GF-D8 (cell line): ENCODE measurements at places on chromosomes 3 and 15.
A peak's percentile ranks its signal among the peaks of the same experiment; 100 is the strongest.

GRCh38 chr15:40028193-40028592, 10.8 kb downstream of the SRP14 start:
- DNase-seq: no peak

DNA sequence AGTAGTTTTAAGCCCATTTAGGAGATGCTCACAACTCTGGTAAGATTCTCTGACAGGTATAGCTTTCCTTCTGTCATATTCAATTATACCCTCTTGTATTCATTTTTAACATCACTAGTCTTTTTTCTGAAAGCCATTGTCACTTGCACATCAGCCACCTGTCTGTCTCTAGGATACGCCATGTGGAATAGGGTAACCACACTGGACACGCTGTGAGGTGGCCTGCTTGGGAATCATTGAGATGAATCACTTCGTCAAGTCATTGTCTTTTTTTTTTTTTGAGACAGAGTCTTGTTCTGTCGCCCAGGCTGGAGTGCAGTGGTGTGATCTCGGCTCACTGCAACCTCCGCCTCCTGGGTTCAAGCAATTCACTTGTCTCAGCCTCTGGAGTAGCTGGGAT, 7.4 kb downstream of the TM6SF1 start:
- no peak for DNase-seq

DNA sequence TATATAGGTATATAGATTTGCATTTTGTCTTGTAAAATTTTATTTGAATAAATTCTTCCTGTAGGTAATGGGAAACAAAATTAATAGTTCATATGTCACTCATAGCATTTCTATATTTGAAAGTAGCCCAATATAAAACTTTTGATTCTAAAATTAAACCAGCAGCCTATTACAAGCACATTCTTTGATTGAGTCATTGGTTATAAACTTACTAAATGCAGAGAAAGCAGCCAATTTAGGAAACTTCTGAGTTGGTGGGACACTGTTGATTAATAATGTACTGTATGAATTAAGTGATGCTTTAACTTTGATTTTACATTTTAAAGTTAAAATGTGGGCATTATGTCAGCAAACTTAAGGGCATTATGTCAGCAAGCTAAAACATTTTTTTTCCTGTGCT, 34.5 kb downstream of the NR1D2 start:
- DNase-seq: no peak

DNA sequence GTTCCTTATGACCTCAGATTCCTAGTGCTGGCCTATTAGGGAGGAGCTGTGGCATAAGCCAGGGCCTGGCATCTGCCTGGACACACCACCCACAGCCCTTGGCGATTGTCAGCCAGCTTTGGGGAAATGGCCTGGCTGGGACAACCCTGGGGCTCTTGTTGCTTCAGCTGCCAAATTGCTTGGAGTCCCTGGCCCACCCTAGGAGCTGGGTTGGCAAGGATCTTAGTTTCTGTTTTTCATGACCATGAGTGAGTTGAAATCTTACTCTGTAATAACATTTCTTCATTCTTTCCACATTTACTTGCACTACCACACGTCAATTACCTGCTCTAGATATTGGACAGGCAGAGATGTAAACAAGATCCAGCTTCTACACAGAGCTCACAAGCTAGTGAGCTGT, 1.9 kb upstream of the MYZAP start:
- no peak for DNase-seq

GRCh38 chr3:53044711-53045517, 959 bp downstream of the SFMBT1 start:
- peak; percentile 26 for DNase-seq

GRCh38 chr3:122936986-122937385, 90.6 kb downstream of the SEMA5B start:
- DNase-seq: no peak

GRCh38 chr3:97815149-97815917, 6.5 kb upstream of the CRYBG3 start:
- DNase-seq: no peak

- DNase-seq: no peak
These were observed 212.2 kb downstream of the LPP start for GRCh38 chr3:188365988-188366698.

DNA sequence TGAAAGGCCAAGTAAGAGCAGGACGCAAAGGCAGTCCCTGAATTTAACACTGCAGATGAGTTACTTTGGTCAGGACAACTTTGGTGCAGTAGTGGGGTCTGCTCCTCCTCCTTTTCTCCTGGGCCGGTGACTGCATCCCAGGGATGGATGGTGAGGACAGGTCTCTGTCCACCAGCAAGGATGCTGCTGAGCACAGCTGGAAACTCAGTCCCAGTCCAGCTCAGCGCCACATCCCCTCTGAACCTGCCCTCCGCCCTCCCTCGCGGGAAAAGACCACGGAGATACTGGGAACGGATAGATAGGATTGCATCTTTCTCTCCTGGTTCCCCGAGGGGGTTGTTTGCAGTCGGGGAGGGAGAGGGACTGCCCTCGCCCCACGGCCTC, 13.8 kb downstream of the GRAMD2A start:
- no peak for DNase-seq

DNA sequence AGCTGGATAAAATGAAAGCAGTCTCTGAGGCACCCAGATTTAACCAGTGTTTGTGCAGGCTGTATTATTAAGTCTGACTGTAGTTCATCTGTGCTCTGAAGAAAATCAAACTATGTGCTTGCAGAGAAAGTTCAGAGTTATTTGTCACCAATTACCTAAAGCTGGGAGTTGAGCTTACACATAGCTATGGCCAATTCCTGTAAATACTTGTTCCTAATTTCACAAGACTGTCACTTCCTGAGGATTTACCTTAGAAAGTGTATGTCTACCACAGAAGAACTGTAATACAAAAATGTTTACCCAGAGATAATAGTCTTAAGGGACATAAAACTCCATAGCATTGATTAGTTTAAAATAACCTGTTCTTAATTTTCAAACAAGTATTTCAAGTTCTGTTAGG, 628.4 kb upstream of the TGFBR2 start:
- no peak for DNase-seq

DNA sequence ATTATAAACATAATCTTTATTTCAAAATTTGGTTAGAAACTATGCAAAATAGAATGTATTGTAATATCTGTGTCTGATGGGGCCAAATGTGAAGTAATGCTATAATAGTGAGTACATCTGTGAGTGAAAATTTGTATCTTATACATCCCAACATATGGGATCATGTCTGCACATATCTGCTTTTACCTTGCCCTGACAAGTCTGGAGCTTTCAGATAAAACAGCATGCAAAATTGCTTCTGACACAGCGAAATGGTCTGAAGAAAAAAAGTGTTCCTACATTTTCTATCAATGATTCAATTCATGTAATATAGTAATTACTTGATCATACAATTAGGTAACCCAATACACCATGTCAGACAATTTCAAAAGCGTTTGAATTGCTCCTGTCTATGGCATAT, 58.1 kb upstream of the P3H2 start:
- DNase-seq: no peak

GRCh38 chr3:42807929-42808328, 1.3 kb upstream of the ACKR2 start:
- DNase-seq: no peak

DNA sequence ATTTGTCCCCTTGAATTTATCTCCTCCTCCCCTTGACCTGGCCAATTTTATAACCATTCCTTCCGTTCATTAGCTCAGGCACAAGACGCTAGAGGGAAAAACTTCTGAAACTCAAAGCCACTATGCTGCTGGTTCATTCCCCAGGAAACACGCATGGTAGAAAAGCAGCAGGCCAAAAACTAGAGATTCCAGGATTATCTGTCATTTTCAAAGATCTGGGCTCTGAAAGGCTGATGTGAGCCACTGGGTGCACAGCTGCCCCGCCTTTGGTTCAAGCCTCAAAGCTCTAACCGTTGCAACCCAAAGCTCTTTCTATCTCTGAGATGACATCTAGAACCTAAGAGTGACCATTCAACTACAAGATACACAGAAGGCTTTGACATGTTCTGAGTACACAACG, 6.1 kb downstream of the ANP32A start:
- DNase-seq: no peak

GRCh38 chr3:45559560-45560118, 34.9 kb upstream of the LIMD1 start:
- DNase-seq: no peak

GRCh38 chr3:99256788-99257187, 355.3 kb upstream of the DCBLD2 start:
- no peak for DNase-seq

- no peak for DNase-seq
These were observed 144.9 kb downstream of the SV2B start for GRCh38 chr15:91244919-91245318.

DNA sequence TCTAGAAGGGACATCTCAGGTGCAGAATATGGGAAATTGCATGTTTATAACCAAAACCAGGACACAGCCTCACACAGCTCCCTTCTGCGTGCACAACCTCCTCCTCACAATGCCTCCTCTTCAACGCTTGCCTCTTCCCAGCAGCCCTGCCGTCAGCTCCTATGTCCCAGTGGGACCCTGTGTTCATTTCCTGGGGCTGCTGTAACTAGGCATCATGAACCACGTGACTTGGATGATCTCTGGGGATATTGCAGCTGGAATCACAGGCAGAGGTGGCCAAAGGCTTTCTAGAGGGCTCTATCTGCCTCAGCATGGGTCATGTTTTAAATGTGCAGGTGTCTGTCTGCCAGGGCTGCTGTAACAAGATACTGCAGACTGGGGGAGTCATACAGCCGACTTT, 375.3 kb downstream of the OCA2 start:
- no peak for DNase-seq

DNA sequence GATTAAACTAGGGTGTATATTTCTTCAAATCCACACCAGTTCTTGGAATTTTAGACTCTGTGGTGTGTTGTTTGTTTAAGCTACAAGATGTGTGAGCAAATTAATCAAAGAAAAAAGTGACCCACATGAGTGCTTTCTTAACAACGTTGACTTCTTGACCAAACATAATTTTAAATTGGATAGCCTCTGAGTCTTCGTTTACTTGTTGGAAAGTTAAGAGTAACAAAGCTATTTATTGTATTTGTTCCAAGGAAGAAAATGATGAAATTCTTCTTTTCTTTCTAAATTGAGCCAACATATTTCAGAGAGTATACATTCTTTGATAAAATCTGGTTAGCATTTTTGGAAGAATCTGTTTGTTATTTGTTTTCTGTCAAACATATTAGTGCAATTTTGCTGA, 99.9 kb upstream of the IGSF10 start:
- no peak for DNase-seq

DNA sequence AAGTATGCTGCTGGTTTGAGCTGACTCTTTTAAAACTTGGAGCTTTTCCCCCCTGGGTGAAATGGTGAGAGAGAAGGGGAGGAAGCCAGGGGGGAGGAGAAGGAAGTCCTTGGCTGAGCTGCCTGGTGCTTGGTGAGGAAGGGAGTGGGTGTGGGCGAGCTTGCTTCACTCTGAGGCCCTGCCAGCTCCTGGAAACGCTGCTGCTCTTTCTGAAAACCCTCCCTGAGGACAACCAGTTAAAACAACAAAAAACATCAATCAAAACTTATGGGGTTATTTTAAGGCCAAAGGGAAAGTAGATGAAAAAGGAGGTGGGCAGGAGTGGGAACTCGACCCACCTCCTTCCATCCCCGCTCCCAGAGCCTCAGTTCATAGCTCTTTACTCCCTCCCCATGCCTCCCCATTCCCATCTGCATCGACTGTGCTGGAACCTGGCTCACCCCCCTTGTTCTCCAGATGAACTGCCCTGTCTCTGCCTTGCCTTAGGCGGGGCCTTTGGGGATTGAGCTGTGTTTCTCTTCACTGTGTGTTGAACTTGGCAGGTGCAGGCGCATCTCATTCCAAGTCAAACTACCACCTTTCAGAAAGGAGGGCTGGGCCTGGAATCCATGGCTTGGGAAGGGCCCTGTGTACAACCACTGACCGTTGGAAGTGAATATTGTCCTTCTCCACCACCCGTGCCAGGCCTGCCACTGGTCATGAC, 166.1 kb downstream of the ZNF621 start:
- DNase-seq: no peak

GRCh38 chr15:32700501-32701150, 17.2 kb upstream of the GREM1 start:
- DNase-seq: no peak

- DNase-seq: no peak
These were observed 184.9 kb downstream of the FAM43A start for GRCh38 chr3:194870394-194871110.

DNA sequence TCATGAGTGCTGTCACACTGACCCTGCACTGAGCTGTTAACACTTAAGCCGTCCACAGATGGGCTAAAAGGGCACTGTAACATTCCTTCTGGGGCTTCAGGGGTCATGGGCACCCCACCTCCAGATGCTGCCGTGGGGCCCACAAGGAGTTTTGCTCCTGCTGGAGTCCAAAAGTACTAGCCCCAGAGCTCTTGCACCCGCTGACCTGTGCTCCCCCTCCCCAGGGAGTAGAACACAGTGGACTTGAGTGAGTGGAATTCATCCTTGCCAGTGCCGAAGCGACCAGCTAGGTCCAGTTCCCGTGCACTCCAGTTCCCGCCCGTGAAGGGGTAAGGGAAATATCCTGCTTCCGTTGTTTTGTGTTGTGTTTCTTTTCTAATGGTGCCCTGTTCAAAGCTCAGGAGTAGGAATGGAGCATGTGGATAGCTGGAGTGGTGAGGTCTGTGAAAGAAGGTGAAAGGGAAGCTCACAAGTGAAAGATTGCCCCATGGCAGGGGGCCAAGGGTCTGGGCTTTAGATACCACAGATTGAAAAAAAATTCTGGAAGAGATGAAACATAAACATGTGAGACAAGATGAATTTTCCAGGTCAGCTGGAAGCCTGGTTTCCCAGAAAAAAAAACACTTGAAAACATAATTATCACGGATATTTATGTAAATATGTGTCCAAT, 36.6 kb downstream of the SLCO2A1 start:
- no peak for DNase-seq

GRCh38 chr3:127630811-127631714, 2.1 kb downstream of the PODXL2 start:
- DNase-seq: no peak

GRCh38 chr3:54123776-54124196, 1.4 kb downstream of the CACNA2D3 start:
- DNase-seq: no peak

GRCh38 chr15:101435761-101436160, 53.7 kb downstream of the PCSK6 start:
- no peak for DNase-seq

DNA sequence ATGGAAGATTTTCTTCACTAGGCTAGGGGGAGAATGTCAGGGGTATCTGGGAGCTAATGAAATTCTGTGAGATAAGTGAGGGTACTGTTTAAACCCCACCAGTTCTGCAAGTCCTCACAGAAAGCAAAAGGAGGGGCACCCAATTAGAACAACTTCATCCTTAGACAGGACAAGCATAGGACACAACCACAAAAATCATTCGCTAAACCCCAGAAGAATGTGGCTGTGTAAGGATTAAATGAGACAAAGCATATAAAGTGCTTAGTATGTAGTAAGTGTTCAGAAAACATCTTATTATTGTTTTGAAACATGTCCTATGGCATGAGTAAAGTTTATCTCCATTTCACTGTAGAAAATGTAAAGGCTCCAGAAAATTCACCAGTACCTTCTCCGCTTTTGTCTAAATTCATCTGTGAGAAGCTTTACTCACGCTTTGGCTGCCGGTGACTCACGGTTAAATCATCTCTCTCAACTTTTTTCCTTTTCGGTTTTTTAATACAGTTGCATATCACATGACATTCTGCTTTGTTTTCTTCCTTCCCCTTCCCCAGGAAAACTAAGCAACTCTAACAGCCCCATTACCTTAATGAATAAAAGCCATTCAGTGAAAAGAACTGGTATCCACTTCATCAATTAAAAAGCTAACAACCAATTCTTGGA, 1.7 kb downstream of the CLRN1 start:
- DNase-seq: no peak
